ENCODE measurements at places on chromosomes 7 and 10.

- DNase-seq, result no peak
Observed at GRCh38 chr10:26579256-26580063, 118.0 kb upstream of the PDSS1 start.

GRCh38 chr7:47882635-47883034 is 65.6 kb downstream of the PKD1L1 start:
- DNase-seq, result no peak

- no peak for DNase-seq
Observed at GRCh38 chr7:143289421-143289820, 1.3 kb downstream of the CASP2 start.

GRCh38 chr10:43078175-43078985 is 1.5 kb downstream of the RET start:
- DNase-seq, result no peak

- no peak for DNase-seq
Observed at GRCh38 chr10:50316695-50317648, 65.7 kb upstream of the ASAH2 start.

- no peak for DNase-seq
Observed at GRCh38 chr10:73773152-73773879, 8.5 kb upstream of the CHCHD1 start.

DNA sequence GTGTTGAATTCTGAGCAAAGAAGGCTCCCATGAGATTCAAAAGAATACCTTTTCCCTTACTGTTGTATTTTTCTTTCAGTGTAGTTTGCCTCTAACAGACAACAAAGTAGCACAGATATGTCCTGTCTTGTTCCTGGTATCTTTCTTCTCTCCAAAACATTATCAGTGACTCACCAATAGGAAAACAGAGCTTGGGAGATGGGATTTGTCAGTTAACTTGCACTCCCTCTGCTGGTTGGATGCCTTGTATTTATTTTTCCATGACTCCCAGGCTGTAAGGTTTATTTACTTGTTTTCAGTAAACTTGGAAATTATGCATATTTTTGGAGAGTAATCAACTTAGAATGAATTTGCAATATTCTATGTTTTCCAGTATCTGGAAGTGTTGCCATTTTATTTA is 129.7 kb downstream of the SAMD9 start:
- DNase-seq, result no peak

- no peak for DNase-seq
Observed at GRCh38 chr7:80760292-80760691, 121.8 kb downstream of the CD36 start.

DNA sequence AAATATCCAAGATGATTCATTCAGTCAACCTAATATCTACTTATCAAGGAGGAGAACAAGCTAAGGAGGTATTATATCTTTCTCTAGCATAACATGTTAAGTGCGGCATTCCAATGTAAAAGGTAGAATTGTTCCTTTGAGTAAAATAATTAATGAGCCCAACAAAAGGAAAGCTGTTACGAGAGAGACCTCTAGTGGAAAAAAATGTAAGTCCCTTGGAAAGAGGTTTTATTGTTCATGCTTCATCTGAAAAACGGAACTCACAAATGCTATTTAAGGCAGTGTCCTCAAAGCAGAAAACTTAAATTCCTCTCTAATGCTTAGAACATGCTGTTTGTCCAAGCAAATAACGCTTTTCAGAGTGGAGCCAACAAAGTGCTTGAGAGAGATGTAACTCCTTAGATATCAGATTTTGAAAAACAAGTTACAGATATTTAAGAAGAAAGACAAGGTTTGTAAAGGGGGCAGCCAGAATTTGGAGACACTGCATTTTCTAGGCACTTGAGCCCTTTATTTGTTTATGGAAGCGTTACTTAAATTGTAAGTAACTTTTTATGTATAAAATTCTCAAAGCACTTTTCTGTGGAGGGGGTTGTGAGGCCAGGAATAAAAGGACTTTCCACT is 119.9 kb downstream of the TFEC start:
- no peak for DNase-seq

- DNase-seq, result no peak
Observed at GRCh38 chr7:31123321-31123720, 71.2 kb downstream of the ADCYAP1R1 start.

- no peak for DNase-seq
Observed at GRCh38 chr7:98423043-98423442, 22.2 kb upstream of the BAIAP2L1 start.

DNA sequence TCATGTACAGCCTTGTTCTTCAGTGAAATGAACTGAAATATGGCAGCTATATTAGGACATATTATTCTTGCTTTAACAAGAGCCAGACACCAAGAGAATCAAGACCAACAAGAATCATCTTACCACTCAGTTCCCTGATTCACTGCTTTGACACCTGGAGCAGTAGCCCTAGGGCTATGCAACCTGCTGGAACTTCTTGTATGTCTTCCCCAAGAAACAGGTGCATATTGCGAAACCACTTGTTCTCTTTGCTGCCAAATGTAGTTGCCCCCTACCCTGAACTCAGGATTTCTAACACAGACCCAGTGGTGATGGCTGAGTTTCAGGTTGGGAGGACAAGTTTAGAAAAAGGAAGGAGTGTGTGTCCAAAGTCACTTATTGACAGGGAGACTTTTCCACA is 46.1 kb downstream of the WIPF3 start:
- DNase-seq, result no peak

DNA sequence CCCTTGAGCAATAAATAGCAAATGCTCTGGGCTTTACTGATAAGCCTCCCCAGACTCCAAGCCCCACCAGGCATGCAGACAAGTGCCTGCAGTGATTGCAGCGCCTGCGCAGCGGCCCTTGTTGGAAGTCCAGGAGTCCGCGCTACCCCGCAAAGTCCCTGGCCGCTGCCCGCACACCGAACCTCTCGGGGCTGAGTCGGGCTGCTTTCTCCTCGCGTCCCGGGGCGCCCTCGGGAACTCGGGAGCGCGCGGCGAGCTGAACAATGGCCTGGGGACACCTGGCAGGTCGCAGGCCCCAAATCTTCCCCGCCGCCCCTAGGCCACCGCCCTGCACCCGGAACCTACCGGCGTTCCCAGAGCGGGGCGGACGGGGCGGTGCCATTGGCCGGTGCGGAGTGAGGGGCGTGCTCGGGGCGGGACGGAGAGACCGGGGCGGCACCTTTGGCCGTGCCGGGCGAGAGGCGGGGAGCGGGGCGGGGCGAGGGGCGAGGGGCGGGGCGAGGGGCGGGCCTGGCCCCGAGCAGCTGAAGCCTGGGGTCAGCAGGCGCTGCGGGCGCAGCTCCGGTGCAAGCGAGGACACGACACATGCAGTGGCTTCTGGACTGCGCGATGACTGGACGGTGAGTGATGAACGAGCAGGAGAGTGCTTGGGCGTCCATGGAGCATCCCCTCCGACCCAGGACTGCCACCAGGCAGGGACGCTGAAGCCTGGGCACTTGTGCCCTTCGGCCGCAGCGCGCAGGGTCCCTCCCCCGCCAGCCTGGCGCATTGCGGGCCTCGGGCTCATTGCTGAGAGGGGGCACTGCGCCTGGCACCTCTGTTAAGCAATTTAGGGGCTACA is at the start of gene RASSF4:
TSS of gene RASSF4 (plus strand) at position 556 of the 841 bp plus-strand sequence. CDS start 10,401 bp downstream, outside the sequence.
- peak; percentile 83 for DNase-seq

- no peak for DNase-seq
Observed at GRCh38 chr7:21943436-21943835, 2.3 kb downstream of the CDCA7L start.

All from stimulated activated CD8-positive, alpha-beta memory T cell treated with anti-CD3 and anti-CD28 coated beads, Interleukin-15, amount 100 ng/mL, for 1 hour (primary cell).